ENCODE measurements at places on chromosomes 6 and 20. TPM values are rescaled to one million over a fixed set of nuclear protein-coding genes. Genes with fewer than 3 reads are reported as not detected.
A peak's percentile ranks its signal among the peaks of the same experiment; 100 is the strongest.

GRCh38 chr6:4460586-4461475 lies 315.4 kb upstream of the CDYL start:
- peak; percentile 28 for DNase-seq

- DNase-seq = peak; percentile 28
Observed at GRCh38 chr20:56249244-56249955, 868 bp downstream of the MC3R start.

DNA sequence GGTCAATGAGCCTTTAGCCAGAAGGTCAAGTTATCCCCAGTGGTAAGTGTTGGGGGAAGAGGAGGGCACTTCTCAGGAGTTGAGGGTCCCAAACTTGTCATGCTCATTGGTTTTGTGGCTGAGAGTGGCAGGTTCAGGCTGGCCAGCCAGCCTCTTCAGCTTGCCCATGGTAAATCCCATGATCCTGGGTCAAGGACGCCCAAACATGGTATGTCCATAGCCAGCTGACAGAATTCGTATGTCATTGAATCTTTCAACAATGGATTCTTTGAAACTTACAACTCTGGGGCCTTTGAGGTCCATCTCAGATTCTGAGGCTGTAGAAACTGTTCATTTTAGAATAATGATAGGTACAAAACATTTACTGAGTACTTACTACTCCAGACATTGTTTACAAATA lies 36.1 kb upstream of the RSPO4 start:
- DNase-seq = no peak

DNA sequence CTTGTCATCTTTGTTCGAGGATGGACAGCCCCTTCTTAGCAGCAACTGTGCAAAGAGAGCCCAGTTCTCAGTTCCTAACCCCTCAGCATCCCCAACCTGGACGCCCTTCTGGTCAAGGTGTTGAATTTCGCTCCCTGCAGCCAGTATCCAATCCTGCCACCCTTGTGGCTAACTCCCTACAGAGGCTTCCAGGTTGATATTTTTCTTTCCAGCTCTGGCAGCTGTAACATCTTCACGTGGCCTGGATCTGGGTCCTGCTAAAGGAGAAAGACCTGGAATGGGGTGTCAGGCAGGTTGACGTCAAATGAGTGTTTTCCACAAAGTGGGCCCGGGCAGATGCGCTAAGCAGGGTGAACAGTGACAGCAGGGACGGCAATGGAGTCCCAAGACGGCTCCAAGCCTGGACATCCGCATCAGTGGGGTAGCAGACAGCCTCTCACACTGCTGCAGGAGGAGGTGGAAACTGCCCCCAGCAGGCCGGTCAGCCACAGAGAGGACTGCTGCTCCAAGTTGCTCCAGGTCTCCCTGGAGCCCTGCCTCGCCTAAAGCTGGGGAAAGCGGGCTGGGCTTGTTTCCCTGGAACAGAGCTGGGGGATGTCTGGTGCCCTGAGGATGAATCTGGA lies 1.0 kb upstream of the YTHDF1 start:
- peak; percentile 43 for DNase-seq

DNA sequence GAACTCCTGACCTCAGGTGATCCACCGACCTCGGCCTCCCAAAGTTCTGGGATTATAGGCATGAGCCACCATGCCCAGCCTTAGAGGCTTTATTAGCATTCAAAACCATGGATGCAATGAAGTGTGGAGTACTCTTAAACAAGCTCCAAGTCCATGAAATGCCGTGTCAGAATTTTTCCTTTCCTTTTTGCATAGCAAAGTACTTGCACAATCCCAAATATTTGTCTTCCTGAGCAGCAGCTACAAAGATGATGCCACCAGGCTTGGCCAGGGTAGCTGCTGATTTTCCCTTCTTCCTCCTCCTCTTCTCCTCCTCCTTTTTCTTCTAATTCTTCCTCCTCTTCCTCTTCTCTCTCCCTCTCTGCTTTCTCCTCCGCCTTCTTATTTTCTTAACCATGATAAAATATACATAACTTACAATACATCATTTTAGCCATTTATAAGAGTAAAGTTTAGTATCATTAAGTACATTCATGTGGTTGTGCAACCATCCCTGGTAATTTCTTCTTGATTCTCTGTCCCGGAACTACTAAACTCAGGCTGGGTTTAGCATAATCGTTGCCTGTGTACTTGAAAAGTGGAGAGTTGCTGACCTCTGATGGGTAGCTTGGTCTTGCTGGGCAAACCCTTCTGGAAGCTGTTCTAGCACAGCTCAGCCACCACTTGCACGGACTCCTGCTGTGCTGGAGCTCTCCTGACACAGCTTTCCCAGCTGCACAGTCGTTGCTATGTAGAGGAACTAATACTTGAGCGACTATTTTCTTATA lies 20.3 kb downstream of the MUCL3 start:
- no peak for DNase-seq

DNA sequence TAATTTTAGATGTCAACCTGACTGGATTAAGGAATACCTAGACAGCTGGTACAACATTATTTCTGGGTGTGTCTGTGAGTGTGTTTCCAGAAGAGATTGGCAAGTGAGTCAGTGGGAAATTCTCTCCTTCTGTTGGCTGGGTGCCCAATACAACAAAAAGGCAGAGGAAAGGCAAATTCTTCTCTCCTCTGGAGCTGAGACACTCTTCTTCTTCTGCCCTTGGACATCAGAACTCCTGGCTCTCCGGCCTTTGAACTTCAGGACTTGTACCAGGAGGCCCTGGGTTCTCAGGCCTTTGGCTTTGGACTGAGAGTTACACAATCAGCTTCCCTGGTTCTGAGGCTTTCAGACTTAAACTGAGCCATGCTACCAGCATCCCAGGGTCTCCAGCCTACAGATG lies 7.8 kb upstream of the BTN3A1 start:
- DNase-seq = no peak

- no peak for DNase-seq
Observed at GRCh38 chr6:66321017-66321416, 614.0 kb upstream of the EYS start.

- no peak for DNase-seq
Observed at GRCh38 chr6:81897793-81898192, 145.3 kb upstream of the TENT5A start.

GRCh38 chr20:26163890-26164289 lies 467.2 kb upstream of the ZNF337 start:
- no peak for DNase-seq

DNA sequence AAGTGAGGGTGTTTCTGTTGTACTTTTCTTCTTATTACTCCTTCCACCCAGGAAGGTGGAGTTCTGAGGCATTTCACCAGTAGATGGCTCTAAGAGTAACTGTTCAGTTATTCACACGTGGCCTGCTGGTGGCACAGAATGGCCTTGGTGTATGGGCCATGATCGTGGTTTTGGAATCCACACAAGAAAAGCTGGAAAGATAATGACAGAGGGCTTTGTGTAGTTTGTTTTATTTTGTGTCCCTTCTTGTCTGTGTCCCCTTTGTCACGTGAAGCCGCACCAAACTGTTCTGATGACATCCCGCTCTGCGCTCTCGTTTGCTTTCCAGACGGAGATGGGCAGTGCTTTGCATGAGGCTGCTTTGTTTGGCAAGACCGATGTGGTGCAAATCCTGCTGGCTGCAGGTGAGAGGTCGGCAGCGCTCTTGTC lies 93.4 kb downstream of the ANKS1A start:
- no peak for DNase-seq

DNA sequence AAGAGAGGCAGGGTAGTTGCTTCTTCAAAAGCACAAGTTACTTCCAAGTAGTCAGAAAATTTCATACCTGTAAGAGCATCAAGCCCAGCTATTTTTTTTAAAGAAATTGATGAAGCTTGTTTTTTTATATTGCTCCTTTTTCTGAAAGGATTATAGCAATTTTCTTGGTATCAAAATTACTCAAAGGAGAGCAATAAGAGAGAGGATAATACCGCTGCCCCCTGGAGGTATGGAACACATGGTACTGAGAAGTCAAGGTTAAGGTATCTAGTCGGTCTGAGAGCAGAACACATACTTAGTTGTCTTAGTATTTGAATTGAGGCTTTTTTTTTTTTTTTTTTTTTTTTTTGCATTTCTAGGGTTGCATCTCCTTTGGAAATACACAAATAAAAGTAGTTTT lies 59.4 kb downstream of the ADGRF5 start:
- DNase-seq = no peak

- DNase-seq = no peak
Observed at GRCh38 chr20:50304501-50304856, 113.8 kb downstream of the CEBPB start.

DNA sequence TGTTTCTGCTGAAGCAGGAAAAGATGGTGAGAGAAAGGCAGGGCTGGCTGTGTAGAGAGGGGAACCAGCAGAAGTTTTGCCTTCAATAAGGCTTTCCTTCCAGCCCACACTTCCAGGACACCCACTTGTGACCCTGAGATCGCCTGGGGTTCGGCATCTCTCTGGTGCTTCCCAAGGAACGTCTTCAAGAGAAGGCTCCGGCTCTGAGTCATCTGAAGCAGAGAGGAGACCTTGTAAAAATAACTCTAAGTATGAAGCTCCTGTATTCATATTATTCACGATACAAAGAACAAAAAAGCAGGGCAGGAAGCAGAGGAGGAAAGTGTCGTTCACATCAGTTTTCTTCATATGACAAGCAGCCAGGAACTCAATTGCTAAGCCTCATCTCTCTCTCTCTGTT lies 95.4 kb upstream of the MRPS10 start:
- DNase-seq = no peak

- DNase-seq = no peak
Observed at GRCh38 chr6:137827411-137827940, 39.6 kb upstream of the TNFAIP3 start.

DNA sequence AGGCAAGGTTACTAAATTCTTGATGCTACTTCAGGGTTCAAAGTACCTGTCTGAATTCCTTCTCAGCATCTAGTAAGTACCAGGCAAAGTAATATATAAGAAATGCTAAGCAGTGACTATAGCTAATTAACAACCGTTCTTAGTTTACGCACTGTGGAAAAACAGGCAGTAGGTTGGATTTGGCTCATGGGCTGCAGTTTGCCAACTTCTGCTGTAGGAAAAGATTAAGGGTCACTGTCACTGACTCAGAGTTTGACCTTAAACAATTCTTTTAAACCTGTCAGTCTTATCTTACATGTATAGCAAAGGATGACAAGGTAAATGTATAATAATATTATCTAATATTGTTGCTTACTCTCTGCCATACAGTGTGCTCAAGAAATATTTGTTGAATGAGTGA lies 42.3 kb downstream of the CTNNBL1 start:
- no peak for DNase-seq

GRCh38 chr20:61849822-61850221 lies 215.9 kb downstream of the TAF4 start:
- no peak for DNase-seq

GRCh38 chr6:89140347-89141156 lies 5.3 kb upstream of the PM20D2 start:
- no peak for DNase-seq

Gene TREML2
- total RNA-seq = not detected

Gene HLA-DOB
- total RNA-seq = not detected

Gene TOMM6
- 111 TPM for total RNA-seq

Gene ROMO1
- 103 TPM for total RNA-seq

Gene IPCEF1
- total RNA-seq = 0.61 TPM

Gene TAPBP
- 4.7 TPM for total RNA-seq

Gene SRC
- total RNA-seq = 39.2 TPM

Gene POM121L2
- total RNA-seq = not detected

Gene MAS1
- not detected for total RNA-seq

Gene DTD1
- total RNA-seq = 90.2 TPM

Gene BPIFB2
- total RNA-seq = not detected

Gene VWA7
- 3.2 TPM for total RNA-seq

Gene CASS4
- total RNA-seq = not detected

Gene TRIM10
- total RNA-seq = not detected

All from glutamatergic neuron (in vitro differentiated cells).